ENCODE measurements at places on chromosomes 1 and 21.

DNA sequence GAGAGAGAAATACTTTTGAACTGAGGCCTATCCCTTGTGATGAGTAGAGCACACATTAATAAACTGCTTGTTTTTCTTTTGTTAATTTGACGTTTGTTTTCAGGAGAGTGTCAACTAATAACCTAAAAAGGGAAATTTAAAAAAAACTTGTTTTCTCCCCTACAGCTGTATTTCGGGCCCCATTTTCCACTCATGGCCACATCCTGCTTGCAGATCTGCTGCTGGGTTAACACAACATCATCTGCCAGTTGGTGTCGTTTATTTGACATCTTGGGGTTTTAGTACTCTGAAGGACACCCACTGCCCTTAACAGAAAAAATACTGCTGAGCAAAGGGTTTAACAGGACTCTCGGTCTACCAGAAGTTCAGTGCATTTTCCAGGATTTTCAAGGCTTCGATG, 848 bp upstream of the PYHIN1 start:
- no peak for DNase-seq

DNA sequence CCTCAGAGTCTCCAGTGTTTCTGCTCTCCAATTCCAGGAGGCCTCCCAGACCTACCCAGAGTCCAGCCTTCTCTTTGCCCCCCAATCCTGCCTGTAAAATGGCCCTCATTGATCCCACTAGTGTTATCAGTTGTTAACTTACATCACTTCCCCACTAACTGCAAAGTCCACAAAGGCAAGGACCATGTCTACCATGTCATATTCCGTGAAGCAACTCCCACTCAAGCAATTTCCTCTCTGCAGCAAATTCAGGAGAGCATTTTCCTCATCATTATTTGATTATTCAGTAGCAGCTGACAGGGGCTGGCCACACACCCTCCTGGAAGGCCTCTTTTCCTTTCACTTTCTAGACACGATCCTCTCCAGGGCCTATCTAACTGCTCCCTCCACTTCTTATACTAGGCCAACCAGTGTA, 153.5 kb downstream of the RERE start:
- no peak for DNase-seq

- DNase-seq, result no peak
Measured at GRCh38 chr1:5933050-5933449, 59.2 kb downstream of the NPHP4 start.

GRCh38 chr1:45686015-45686287, 382 bp downstream of the GPBP1L1 start:
- peak; percentile 60 for DNase-seq

DNA sequence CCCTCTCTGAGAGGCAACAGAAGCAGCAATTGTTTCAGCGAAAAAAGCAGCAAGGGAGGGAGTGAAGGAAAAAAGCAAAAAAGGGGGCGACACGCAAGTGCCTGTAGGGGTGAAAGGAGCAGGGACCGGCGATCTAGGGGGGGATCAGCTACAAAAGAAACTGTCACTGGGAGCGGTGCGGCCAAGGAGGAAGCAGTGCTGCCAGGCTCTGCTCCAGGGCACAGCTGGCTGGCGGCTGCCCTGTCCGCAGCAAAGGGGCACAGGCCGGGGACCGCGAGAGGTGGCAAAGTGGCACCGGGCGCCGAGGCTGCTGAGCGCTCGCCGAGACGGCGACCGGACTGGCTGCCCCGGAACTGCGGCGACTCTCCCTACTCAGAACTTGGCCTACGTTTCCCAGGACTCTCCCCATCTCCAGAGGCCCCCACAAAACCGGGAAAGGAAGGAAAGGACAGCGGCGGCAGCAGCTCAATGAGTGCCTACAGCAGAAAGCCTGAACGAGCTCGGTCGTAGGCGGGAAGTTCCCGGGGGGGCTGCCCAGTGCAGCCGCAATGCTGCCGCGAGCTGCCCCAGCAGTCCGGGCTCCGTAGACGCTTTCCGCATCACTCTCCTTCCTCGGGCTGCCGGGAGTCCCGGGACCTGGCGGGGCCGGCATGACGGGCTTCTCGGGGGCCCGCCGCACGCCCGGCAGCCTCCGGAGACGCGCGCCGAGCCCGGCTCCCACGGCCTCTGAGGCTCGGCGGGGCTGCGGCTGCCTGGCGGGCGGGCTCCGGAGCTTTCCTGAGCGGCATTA, 1.0 kb upstream of the CDKN2C start:
- DNase-seq, result peak; percentile 47

Measured in nephron progenitor cell (in vitro differentiated cells).